CD4-positive, alpha-beta memory T cell (primary cell): ENCODE measurements at places on chromosomes 1 and 21.

GRCh38 chr1:29162025-29162424 is 19.7 kb downstream of the SRSF4 start:
- DNase-seq, result no peak

- DNase-seq, result no peak
Measured at GRCh38 chr1:21254335-21254951, 35.8 kb downstream of the ECE1 start.

- DNase-seq, result no peak
Measured at GRCh38 chr1:40922969-40923368, 56.5 kb upstream of the CTPS1 start.

DNA sequence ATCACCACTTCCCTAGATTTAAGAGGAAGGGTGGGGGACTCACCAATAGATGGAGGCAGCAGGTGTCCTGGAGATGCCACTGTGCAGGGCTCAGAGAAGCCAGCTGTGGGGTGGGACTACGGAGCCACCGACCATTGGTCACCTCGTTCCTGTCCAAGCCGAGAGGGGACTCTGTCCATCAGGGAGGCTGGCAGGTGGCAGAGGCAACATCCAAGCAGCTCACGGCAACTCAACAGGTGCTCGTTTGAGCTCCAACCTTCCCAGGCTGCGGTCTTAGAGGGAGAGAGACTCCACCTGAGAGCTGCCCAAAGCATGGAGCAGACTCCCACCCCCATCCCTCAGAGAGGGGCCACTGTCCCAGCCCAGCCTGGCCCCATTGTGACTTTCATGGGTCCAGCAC is 71.4 kb downstream of the IGSF21 start:
- DNase-seq, result no peak

DNA sequence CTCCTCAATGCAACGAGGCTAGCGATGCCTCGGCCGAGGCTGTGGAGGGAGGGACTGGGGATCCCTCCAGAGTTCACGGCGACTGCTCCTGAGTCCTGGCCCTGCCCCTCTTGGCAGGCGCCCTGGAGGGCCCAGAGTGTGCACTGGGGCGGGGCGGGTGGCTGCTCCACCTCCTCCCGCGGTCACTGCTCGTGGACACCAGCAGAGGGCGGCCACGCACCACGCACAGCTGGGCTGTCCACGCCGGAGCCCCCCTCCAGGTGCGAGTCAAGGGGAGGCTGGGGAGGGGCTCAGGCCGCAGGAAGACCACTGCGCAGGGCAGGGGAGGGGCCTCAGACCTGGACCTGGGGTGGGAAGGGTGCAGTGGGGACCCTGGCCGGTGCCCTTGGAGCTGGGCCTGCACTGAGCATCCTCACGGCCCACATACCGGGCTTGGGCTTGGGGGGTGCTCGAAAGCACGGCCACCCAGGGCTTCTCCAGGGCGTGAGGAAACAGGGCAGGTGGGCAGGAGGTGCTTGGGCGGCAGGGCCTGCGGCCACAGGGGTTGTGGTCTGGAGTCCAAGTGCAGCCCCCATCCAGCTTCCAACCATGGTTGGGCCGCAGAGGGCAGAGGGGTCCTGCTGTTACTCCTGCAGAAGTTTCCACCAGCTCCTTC is 20.6 kb upstream of the TTC34 start:
- peak; percentile 37 for DNase-seq
